Stimulated activated naive CD8-positive, alpha-beta T cell treated with anti-CD3 and anti-CD28 coated beads, Interleukin-15, amount 100 ng/mL, for 72 hours (primary cell): ENCODE measurements at places on chromosomes 3 and 15.

DNA sequence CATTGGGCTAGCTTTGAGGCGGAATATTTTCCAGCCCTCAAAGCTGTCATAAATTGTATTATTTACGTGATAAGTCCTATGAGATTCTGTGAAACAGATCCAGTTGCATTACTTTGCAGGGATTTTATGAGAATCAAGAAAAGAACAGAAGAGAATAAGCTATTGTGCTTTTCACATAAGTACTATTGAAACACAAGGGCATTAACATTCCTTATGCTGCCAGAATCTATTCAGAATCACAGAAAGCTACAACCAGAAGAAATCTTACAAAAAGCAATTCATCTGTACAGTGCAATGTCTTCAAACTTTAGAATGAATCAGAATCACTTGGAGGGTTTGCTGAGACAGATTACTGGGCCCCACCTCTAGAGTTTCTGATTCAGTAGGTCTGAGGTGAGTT, 10.6 kb upstream of the CACNA1D start:
- DNase-seq, result no peak

DNA sequence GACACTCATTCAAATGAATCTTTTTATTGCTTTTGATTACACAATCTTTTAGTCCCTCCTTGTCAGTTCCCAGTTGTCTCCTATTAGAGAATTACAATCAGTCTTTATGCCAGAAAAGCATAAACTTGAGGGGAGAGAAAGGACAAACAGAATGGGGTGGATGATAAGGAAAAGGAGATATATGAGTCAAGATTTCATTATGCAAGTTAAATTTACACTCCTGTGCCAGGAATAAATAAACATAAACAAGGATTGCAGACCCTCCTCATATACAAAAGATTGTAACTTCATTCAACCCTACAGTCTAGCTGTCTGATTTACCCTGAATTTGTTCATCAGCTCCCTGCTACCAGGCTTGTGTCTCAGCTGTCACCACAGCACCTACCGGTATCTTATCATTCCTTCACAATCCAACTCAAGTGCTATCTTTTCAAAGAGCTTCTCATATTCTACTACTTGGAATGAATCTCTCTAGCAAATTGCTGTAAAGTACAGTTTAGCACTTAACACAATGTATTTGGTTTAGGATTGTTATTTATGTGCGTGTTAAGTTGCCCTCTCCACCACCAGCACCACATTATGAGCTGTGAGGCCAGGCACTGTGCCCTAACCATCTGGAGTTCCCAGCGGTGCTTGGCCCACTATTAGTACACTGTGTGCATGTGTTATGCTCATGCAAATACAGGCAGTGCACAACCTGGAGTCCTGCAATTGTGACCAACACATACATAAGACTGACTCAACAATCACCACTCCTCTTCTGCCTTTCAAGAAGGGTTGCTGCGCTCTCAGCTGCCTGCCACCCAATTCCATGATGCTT, 504.1 kb downstream of the TBL1XR1 start:
- DNase-seq, result no peak

GRCh38 chr3:28150465-28151206, 90.8 kb upstream of the CMC1 start:
- no peak for DNase-seq

DNA sequence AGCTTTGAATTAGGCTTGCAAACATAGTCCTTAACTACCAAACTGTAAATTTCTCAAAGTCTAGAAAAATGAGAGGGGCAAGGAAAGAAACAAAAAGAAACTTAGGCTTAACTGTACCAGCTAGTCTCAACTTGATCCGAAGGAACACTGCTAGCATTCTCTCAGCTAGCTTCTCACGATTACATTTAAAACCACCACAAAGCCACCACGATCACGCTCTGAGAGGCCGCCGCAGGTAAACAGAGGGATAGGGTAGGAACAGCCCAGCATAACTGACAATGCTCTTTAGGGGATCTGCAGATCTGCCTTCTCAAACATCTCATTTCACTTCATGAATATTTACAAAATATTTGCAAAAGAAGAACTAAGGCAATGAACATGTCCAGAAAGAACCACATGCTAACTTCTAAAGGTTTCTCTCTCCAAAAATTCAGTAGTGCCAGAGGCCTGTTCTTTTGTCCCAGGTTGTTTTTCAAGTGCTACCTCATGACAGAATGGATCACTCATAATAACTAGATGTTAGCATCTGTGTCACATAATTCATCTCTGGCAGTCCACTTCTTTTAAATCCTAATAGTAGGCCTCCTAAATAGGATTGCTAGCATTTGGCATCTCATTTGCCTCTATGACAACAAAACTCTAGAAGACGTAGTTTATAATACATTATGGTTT, 18.9 kb downstream of the VGLL4 start:
- DNase-seq, result no peak

DNA sequence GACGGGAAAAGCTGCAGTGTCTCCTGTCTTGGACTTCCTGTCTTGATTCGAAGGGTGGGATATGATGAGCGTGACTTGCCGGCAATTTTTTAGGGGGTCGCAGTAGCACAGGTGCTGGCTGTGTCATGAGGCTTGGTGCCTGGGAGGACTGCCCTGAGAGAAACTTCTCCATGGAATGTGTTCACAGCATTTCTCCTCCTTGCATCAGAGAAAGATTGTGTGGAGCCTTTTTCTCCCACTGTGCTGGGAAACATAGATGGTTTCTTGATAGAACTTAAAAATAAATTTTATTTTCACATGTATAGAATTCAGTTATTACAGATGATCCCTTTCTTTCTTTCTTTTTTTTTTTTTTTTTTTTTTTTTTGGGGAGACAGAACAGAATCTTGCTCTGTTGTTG, 121.4 kb downstream of the KLHL25 start:
- DNase-seq, result no peak

GRCh38 chr3:10706156-10706739, 109.8 kb upstream of the SLC6A11 start:
- no peak for DNase-seq

DNA sequence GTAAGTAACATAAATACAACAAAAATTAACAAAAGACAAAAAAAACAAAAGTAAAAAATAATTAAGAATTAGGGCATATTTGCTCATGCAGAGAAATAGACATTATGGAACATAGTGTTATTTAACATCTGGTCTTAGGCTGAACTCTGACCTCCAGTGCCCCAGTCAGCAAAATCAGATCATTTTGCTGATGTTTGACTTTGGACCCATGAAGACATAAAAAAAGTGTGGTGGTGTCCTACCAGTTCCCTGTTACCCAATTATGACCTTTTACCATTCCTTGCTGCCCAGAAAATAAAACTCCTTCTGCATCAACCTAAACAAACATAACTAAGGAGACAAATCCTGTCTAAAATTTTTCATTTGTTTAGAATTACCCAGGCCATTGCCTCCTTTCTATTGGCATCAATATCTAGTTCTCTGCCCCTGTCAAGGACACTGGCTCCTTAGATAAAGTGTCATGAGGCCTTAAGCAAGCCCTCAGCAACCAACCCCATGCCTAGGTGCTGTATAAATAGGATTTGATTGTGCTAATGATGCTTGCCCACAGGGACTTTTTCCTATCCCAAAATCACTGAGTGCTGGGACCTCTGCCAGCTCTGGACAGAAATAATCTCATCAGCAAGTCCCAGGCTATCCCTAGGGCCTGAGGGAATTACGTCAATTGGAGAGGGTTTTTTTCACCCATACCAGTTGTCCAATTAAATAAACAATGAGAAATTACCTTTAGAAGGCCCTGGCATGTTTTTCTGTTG, 334.5 kb upstream of the UMPS start:
- no peak for DNase-seq

- DNase-seq, result no peak
These were observed 4.5 kb upstream of the SLCO2A1 start for GRCh38 chr3:134034005-134034785.

DNA sequence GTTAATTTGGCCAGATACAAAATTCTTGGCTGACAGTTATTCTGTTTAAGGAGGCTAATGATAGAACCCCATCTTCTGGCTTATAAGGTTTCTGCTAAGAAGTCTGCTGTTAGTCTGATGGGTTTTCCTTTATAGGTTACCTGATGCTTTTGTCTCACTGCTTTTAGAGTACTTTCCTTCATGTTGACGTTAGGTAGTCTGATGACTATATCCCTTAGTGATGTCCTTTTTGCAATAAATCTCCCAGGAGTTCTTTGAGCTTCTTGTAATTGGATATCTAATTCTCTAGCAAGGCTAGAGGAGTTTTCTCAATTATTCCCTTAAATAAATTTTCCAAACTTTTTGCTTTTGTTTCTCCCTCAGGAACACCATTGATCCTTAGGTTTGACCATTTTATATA, 114.1 kb upstream of the CDIN1 start:
- no peak for DNase-seq

DNA sequence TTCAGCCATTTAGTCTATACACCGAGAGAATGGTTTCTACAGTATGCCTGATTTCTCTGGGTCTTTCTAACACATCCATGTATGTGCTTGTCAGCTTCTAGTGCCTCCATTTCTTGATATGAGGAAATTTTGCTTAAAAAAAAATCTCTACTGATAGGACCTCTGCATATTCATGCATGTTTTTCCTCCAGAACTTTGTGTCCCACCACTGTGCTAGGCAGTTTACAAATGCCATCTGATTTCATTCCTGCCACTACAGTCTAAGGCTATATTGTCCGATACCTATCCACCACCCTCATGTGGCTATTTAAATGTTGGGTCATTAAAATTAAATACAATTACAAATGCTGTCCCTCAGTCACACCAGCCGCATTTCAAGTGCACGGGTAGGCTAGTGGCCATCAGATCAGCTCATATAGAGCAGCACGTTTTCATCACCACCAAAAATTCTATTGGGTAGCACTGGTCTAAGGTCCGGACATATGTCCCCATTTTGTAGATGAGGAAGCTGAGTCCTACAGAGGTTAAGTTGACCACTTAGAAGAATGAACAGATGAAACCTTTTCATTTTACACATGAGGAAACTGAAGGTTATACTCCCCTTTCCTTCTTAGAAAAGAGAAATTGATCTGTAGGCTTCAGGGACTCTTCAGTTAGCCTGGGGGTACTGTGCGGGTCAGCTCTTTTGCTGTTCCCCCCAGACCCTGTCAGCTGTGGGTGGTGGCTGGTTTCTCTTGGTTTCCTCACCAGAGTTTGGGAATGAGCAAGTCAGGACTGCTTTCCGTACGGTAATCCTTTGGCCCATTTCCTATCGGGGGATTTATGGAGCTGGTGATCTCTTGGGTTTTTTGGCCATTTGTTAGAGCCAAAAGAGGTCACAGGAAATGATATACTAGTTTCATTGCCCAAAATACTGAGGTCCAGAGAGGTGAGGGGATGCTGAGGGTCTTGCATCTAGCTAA, 56.5 kb downstream of the SMAD3 start:
- DNase-seq, result no peak

DNA sequence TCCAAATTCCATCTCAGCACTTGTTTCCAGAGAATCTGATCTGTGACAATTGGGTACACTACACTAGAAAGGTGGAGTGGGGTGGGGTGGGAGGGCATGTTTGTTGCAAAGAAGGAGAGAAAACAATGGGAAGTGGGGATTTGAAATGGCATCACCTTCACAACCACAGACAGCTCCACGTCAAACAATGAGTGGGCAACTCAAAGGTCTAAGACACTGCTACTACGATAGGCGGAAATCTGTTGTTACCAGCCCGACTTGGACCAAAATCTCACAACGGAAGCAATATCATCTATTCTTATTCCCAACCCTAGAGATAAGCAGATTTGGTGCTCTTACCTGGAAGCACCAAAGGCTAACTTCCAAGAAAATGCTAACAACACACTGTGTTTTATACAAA, 3.3 kb downstream of the CYP19A1 start:
- no peak for DNase-seq

GRCh38 chr3:36894914-36895313, 49.9 kb downstream of the TRANK1 start:
- DNase-seq, result no peak

DNA sequence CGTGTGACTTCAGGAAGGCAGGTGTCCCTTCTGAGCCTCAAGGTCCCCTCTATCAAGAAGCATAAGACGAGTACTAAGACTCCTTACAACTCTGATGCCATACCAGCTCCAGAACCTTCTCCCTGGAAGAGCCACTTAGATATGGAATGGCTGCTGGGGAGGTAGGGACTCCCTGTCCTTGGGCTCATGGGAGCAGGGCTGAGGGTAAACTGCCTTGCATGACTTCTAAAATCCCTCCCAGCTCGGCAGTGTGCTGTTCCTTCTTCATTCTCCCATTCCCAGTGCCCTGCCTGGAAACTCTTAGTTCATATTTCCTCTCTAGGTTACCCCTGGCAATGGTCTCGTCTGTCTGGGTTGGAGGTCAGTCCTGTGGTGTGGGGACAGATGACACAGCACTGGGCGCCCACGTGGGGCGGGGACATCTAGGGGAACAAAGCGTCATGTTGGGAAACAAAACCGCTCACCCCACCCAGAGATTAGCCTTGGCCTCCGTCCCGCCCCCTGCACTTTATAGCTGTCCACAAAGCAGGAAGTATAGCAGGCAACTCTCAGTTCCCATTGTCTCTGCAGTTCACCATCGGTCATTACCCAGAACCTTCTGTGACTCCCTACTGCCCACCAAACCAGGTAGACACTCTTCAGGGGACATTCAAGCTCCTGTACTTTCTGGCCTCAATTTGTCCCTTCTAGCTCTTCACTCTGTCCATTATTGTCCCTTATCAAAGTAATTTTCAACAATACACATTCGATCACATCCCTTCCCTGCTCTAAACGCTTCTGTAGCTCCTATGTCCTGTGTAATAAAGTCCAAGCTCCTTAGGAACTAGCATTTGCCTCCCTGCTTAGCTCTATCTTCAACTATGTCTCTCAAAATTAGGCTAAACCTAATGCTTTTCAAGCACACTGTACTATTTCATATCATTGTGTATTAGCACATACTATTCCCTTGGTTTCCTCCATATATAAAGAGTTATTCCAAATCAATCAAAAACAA, 73.8 kb downstream of the IQSEC1 start:
- DNase-seq, result no peak

DNA sequence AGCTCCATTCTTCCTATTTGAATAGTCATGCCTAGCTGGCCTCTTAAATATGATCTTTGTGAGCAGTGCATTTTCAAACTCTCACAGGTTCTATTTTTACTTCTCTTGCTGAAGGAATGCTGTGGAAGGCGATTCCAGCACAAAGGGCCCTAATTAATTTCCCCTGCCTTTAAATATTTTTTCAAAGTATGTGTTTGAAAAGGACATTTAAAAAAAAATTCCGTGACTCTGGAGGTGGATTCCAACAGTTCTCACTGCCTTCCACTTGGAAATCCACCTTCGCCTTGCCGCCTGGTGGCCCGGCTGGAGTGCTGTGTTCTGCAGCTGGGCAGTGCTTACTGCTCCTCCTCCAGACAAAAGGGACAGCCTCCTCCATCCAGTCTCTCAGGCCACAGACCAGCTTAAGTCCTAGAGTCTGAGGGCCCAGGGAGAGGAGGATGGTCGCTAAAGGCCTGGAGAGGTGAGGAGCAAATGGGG, 61.5 kb upstream of the CORO2B start:
- DNase-seq, result no peak

GRCh38 chr3:32009101-32009500, 27.6 kb downstream of the ZNF860 start:
- DNase-seq, result no peak
